ENCODE measurements at places on chromosomes 12 and 14.

- no peak for DNase-seq
These were observed 8.9 kb upstream of the AMN1 start for GRCh38 chr12:31737763-31738162.

GRCh38 chr14:78782551-78782950 is 612.4 kb downstream of the NRXN3 start:
- no peak for DNase-seq

DNA sequence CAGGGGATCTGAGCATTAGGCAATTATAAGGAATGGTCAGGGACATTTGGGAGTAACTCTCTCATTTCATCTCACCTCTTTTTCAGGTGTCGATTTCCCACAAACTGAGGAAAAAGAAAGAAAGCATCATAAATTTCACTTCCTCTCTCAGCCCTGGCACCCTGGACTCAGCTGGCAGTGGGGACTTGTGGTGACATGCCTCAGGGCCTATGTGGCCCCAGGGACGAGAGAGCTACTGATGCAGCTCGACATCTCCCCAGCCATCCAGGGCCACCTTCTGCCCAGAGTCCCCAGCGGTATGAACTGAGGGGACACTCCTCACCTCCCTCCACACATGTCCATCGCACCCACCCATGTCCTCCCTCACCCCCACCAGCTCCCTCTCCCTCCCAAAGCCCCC is 11.7 kb downstream of the TNFRSF1A start:
- no peak for DNase-seq

DNA sequence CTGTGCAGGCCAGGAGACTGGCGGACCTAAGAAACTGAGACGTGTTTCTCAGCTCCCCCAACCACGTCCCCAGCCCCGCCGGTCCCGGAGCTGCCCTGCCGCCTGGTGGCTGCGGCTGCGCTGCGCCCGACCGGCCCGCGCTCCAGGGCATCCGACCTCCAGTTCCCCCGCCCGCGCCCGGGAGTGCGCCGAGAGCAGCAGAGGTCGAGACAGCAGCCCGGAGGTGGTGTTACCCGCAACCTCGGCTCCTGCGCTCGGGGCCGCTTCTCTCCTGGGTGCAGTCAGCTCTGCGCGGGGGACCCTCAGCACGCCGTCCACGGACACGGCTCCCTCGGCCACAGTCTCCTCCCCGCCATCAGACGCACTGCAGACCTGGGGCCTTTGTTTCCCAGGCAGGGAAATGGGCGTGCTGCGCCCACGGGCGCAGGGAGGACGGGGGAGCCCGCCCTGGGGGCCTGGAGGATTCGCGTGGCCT is 21.6 kb upstream of the GPR132 start:
- peak; percentile 89 for DNase-seq

DNA sequence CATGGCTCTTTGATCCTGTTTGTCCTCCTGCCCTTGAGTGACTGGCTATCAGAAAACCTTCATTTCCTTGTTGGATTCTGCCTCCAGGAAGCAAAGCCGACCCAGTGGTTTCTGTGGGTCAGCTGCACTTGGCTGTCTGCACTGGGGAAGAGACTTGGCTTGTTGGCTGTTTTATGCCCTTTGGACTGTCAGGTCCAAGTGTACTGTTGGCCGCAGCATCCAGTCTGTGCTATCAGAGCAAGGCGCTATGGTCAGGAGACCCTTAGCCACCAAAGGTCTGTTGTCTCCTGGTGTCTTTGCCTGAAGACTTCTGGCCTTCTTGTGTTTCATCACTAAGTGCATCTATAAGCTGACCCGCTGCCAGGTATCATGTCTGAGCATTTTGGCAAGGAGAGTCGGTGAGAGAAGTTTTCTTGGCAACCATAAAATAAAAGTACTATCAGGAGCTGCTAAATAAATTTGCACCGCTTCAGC is 177.4 kb upstream of the HIF1A start:
- DNase-seq = no peak

DNA sequence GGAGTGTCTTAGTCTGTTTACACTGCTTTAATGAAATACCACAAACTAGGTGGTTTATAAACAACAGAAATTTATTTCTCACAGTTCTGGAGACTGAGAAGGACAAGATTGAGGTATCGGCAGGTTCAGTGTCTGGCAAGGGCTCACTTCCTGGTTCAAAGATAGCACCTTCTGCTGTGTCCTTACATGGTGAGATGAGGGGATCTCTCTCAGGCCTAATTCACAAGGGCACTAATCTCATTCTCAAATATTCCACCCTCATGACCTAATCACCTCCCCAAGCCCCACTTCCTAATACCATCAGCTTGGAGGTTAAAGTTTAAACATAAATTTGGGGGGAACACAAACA is 35.0 kb upstream of the PLEK2 start:
- DNase-seq = no peak

Measured in ELR (cell line).